Vagina (tissue), 2 donors: ENCODE measurements at places on chromosomes 5 and 9. TPM values are rescaled to one million over a fixed set of nuclear protein-coding genes. Genes with fewer than 3 reads are reported as not detected.

The MCIDAS gene
- not detected for total RNA-seq

The IFT74 gene
- total RNA-seq = 16.0 TPM

The GFRA3 gene
- total RNA-seq = 4.7 TPM

The HEXB gene
- total RNA-seq = 118 TPM

The OR2K2 gene
- 1.5 TPM for total RNA-seq

The PPP6C gene
- 26.8 TPM for total RNA-seq

The CRB2 gene
- total RNA-seq = not detected

DNA sequence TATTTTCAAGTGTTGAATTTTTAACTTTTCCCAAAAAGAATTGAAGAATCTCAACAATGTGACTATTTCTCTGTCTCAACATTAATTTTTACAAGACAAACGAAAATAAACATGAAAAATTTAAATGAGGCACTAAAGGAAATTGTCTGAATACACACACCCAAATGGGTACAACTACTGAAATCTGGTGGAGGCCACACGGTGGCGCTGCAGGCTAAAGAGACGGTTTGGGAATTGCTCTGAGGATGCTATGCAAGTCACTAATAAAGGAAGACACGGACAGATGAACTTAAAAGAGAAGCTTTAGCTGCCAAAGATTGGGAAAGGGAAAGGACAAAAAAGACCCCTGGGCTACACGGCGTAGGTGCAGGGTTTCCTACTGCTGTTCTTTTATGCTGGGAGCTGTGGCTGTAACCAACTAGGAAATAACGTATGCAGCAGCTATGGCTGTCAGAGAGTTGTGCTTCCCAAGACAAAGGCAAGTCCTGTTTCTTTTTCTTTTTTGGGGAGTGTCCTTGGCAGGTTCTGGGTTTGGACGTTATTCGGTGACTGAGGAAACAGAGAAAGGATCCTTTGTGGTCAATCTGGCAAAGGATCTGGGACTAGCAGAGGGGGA, at the start of gene PCDHB10:
Gene PCDHB10, plus strand, starts transcription at position 244 of the 616 bp plus-strand sequence. Its CDS starts 200 bp downstream, at position 444.
- no peaks in the 10 kb centered on the region for H3K27me3 ChIP-seq
- no peak within 1 kb of the TSS for H3K27ac ChIP-seq

DNA sequence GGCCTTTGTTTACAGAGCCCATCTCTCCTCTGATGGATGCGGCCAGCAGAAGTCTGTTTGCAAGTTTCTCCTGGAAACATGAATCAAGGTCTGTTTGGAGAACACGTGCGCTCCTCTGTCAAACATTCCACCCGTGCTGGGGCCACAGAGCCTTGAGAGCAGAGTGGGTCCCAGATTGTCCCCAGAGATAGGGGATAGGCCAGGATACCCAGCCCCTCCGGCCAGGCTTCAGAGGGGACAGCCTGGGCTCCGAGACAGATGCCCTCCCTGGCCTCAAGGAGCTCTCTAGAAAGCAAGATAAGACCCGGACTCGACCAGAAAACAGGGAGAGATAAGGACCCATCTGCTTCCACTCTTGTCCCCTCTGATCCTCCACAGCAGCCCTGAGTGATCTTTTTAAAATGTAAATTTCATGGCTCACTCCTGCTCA, 40.4 kb upstream of the HAND1 start:
- DNase-seq = no peak
- H3K27me3 ChIP-seq = no peaks in the 10 kb centered on the region
- H3K4me3 ChIP-seq = no peak overlapping the region
- peaks cover 8% of the 10 kb centered on the region for H3K4me1 ChIP-seq
- H3K27ac ChIP-seq = no peak overlapping the region

DNA sequence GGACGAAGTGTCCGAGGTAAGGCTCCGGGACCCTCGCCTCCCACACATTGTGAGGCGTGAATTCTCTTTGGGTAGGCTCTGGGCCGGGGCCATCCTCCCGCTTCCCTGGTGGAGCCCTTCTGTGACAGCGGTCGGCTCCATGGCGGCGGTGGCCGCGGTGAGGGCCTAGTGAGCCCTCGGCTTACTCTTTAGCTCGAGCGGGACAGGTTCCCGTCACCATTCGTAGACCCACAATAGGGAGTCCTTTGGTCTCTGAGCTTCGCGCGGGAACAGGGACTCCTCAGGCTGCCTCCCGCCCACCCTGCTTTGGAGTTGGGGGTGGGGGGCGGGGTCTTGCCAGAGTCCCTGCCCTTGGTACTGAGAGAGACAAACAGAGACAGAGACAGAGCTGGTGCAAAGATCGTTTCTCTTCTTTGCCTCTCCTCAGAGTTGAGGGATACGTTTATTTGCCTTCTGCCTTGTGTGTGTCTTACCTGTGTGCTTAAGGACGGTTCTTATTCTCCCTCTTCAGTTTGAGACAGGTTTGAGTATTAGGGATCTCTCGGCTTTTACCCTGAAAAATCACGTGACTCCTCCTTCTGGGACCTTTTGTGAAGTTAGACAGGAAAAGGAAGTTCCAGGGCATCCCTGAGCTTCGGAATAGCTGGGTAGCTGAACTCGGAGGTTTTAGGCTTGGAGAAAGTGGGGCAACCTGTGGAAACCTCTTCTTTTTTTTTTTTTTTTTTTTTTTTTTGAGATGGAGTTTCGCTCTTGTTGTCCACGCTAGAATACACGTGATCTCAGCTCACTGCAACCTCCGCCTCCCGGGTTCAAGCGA, 833 bp downstream of the ANKHD1 start:
- no peaks in the 10 kb centered on the region for H3K27me3 ChIP-seq
- no peak for DNase-seq
- peak overlapping the region; percentile 95 for H3K4me3 ChIP-seq
- H3K36me3 ChIP-seq = peaks cover 7% of the 10 kb centered on the region

GRCh38 chr5:151312756-151313324, 9.3 kb upstream of the SLC36A3 start:
- H3K4me1 ChIP-seq = no peaks in the 10 kb centered on the region
- no peaks in the 10 kb centered on the region for H3K27me3 ChIP-seq
- no peak for DNase-seq
- H3K4me3 ChIP-seq = no peak overlapping the region

DNA sequence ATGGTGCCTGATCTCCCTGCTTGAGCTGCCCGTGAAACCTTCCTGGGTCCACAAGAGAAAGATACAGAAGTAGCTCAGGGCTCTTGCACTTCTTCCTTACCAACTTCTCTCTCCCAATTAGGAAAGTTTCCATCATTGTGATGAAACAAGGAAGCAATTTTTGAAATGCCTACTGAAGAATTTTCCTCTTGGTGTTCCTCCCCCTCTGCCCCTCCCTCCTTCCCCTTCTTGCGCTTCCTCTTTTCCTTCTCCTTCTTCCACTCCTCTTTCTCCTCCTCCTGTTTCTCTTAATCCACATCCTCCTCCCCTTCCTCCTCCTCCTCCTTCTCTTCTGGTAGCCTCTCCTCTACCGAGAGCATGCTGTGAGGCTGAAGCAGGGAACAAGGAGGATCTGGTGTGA, 36.3 kb upstream of the OTULINL start:
- no peaks in the 10 kb centered on the region for H3K27me3 ChIP-seq
- no peaks in the 10 kb centered on the region for H3K4me1 ChIP-seq
- no peaks in the 10 kb centered on the region for H3K36me3 ChIP-seq
- H3K27ac ChIP-seq = no peak overlapping the region

DNA sequence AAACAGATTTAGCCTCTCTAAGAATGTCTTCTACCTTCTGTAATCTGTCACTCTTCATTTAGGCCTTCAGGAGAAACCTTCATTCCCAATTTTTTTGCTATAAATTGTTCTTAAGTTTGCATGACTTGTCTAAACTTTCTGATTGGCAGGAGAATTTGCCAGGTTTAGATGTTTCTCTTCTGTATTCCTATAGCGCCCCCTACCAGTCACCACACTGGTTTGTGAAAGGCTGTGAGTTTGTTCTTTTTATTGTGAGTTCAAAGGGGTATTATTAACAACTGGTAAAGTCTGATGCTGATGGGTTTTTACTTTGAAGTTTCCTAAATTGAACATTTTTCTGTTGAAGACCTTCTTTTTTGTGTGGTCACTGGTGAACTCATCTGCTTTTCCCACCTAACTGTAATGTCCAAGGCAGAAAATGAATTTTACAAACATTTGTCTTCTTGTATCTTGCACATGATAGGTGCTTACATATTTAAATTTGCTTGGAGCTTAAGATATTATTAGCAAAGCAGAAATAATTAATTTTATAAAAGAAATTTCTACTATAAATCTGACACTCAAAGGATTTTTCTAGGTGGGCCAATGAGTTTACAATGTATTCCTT, 18.4 kb upstream of the F2RL2 start:
- no peak overlapping the region for H3K4me3 ChIP-seq
- H3K27ac ChIP-seq = no peak overlapping the region
- no peaks in the 10 kb centered on the region for H3K36me3 ChIP-seq
- no peaks in the 10 kb centered on the region for H3K27me3 ChIP-seq

DNA sequence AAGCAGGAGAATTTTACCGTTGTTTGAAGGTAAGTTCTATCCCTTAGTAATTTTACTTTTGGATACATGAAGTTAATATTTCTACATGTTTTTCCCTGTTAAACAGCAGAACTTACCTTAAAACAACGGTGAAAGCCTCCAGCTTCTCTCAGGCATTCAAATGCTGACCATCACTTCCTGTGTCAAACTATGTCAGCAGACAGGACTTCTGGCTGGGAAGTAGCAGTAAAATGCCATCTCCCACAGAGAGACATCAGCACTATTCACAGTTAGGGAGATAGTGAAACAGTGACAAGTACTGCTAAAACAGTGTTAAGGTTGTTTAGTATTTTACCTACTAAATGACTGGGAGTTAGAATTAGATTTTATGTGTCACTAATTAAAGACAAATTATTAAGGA, 34.2 kb upstream of the GOLGA1 start:
- H3K27ac ChIP-seq = no peak overlapping the region
- no peak for DNase-seq
- no peak overlapping the region for H3K4me3 ChIP-seq
- H3K4me1 ChIP-seq = no peaks in the 10 kb centered on the region
- H3K27me3 ChIP-seq = no peaks in the 10 kb centered on the region
- H3K36me3 ChIP-seq = no peaks in the 10 kb centered on the region

GRCh38 chr5:180831139-180832093, 28.8 kb upstream of the MGAT1 start:
- DNase-seq = no peak
- H3K27ac ChIP-seq = peak overlapping the region; percentile 98
- peaks cover 51% of the 10 kb centered on the region for H3K4me1 ChIP-seq
- H3K4me3 ChIP-seq = peak overlapping the region; percentile 96
- no peaks in the 10 kb centered on the region for H3K36me3 ChIP-seq

DNA sequence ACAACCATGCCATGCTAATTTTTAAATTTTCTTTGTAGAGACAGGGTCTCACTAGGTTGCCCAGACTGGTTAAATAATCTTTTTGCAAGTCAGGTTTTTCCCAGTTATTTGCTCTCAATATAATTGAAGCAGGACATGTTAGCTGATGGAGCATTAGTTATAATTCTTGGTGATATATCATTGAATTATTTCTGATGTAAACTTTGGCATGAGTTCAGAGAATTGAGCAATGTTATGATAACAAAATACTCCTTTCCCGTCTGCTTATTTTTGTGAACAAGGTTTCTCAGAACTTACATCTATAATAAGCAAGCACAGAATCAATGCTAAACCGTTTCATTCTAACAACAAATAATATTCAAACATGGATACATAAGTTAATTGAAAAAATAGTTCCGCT, 37.8 kb downstream of the BHMT start:
- no peak overlapping the region for H3K4me3 ChIP-seq
- no peaks in the 10 kb centered on the region for H3K4me1 ChIP-seq
- H3K36me3 ChIP-seq = no peaks in the 10 kb centered on the region
